Frontal cortex (tissue), 4 donors: ENCODE measurements at places on chromosomes 12 and 14. TPM values are rescaled to one million over a fixed set of nuclear protein-coding genes. Genes with fewer than 3 reads are reported as not detected.

IFNG-AS1 gene
- total RNA-seq: not detected

ADAMTS20 gene
- 0.41 TPM for total RNA-seq

ATF7IP gene
- total RNA-seq: 60.7 TPM

ADAM21 gene
- under 0.01 TPM for total RNA-seq

FGF6 gene
- total RNA-seq: not detected

ACSS3 gene
- total RNA-seq: 4.1 TPM

KRT75 gene
- total RNA-seq: not detected

MEG3 gene
- total RNA-seq: 95.4 TPM

TCL1B gene
- not detected for total RNA-seq

CPNE6 gene
- total RNA-seq: 35.5 TPM

MAP1LC3B2 gene
- total RNA-seq: 0.82 TPM

KLRC3 gene
- 2.9 TPM for total RNA-seq

ANG gene
- total RNA-seq: 0.82 TPM

SMIM41 gene
- total RNA-seq: not detected

C1R gene
- 3.7 TPM for total RNA-seq

KRT3 gene
- total RNA-seq: not detected

PDZRN4 gene
- 46.9 TPM for total RNA-seq

LALBA gene
- not detected for total RNA-seq

SOX5 gene
- total RNA-seq: 107 TPM

KRT5 gene
- not detected for total RNA-seq

AGAP2 gene
- 25.7 TPM for total RNA-seq

WIF1 gene
- total RNA-seq: 0.41 TPM

ARMH4 gene
- 54.2 TPM for total RNA-seq

ING4 gene
- 81.9 TPM for total RNA-seq

RNFT2 gene
- total RNA-seq: 45.2 TPM

C14orf180 gene
- not detected for total RNA-seq
